PC-3 (cell line): ENCODE measurements at places on chromosomes 1 and 21. TPM values are rescaled to one million over a fixed set of nuclear protein-coding genes. Genes with fewer than 3 reads are reported as not detected.

CR1L gene
- not detected in 2 replicates for total RNA-seq

DNA sequence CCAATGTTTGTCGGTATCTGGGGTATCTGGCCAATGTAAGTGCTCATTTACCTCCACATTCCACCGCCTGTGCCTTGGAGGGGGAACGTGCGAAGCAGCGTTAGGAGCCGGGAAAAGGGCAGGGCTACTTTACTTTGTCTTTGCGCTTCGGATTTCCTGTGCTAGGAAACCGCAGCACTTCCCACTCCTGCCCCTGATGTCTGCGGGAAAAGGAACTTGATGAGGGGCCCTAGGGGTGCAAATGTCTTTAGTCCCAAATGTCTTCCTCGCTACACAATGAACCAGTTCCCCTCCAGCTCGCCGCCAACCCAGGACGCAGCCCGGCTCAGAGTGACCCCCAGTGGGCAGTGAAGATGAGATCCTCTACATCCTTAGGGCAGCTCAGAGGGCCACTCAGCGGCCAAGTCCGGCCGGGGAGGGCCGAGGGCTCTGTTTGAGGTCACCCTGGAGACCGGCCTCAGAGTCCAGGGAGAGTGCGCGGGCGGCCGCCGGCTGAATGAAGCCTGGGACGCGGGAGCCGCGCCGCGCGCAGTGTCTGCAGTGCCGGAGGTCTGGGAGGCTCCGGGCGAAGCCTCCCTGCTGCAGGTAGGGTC, at the start of gene DYNLT5:
TSS of gene DYNLT5 (plus strand) at position 460 of the 593 bp plus-strand sequence. CDS start 2,200 bp downstream, outside the sequence.
- DNase-seq, result no peak

DNA sequence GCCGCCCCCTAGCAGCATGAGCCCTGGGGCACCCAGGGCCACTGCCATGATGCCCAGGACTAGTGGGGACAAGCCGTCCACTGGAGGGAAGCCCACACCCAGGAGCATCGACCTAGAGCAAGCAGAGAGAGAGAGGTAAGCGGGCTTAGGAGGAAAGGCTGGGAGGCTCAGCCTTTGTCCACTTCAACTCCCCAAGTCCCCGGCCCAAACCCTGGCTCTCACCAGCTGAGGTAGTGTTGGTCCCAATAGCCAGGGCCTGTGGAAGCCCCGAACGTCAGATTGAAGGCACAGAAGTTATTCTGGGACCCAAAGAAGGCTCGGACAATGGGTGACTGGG, 2.4 kb downstream of the GLMP start:
- no peak for DNase-seq

PROK1 gene
- total RNA-seq, result not detected in 2 replicates

GRCh38 chr1:235075777-235076308, 52.8 kb downstream of the TOMM20 start:
- peak; percentile 73 for DNase-seq

AGRN gene
- total RNA-seq, result 273 and 377 TPM in 2 replicates

NBPF4 gene
- 0.07 TPM in 1 of 2 replicates, not detected in the other for total RNA-seq

DNA sequence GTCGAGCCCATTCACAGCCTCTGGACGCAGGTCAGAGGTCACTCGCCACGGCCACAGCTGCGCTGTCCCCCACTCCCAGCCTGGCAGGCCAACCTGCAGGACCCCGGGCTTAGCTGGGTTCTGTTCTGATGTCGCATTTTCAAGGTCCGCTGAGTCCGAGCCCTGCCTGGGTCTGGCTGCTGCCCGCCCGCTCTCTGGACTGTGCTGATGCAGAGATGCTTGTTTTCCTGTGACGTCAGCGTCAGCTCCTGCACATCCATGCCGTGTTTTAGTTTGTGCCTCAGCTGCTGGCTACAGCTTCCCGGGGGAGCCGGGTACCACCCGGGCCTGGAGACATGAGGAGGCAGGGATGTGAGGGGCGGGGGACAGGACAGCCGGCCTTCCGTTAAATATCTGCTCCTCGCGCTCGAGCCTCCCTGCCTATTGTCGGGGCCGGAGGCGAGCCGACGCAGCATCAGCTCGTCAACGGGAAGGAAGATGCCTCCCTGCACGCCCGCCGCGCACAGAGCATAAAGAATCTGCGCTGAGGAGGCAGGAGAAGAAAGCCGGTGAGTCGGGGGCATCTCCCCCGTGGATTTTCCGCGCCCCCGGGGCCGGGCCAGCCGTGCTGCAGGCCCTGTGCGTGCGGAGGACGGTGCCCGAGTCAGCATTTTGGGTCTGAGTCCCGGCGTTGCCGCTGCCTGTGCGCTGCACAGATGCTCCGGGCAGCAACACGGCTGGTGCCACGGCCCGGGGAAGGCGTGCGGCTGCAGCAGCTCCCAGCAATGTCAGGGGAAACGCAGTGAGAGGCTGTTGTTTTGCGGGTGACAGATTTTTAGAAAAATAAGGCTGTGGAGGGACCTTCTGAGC, 23.4 kb downstream of the PRKCZ start:
- no peak for DNase-seq

GRCh38 chr1:14003552-14003951, 303.6 kb downstream of the PRDM2 start:
- no peak for DNase-seq

MPC2 gene
- 56.2 and 60.8 TPM in 2 replicates for total RNA-seq

DNA sequence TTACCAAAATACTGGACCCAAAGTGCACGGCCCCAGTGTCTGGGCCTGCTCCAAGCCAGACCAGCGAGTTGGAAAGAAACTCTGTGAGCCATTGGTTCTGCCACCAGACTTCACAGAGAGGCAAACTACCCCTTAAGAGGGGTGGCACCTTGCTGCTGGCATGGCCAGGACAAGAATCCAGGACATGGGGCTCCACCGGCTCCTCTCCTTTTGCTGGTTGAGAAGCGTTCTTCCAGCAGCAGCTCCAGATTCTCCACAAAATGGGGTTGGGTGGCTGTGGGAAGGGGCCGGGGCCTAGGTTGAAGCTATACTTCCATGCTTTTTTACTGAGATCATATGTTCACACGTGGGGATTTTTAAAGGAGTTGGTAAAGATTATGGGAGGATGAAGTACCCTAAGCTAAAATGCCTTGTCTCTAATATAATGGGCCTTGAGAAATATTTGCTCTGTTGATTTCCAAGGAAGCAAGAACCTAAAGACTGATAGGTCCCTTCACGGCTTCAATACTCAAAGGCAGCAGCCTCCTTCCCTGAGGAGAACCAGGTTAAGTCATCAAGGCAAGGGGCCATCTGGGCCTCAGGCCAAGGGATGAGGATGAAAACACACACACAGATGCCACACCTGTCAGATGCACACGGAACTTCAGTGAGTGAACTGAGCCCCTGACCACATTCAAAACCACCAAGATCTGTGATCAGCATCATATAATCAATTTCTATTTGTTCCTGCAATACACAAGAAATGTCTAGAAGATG, 3.1 kb downstream of the C1orf198 start:
- no peak for DNase-seq

SNX27 gene
- total RNA-seq, result 25.1 and 34.8 TPM in 2 replicates

DNA sequence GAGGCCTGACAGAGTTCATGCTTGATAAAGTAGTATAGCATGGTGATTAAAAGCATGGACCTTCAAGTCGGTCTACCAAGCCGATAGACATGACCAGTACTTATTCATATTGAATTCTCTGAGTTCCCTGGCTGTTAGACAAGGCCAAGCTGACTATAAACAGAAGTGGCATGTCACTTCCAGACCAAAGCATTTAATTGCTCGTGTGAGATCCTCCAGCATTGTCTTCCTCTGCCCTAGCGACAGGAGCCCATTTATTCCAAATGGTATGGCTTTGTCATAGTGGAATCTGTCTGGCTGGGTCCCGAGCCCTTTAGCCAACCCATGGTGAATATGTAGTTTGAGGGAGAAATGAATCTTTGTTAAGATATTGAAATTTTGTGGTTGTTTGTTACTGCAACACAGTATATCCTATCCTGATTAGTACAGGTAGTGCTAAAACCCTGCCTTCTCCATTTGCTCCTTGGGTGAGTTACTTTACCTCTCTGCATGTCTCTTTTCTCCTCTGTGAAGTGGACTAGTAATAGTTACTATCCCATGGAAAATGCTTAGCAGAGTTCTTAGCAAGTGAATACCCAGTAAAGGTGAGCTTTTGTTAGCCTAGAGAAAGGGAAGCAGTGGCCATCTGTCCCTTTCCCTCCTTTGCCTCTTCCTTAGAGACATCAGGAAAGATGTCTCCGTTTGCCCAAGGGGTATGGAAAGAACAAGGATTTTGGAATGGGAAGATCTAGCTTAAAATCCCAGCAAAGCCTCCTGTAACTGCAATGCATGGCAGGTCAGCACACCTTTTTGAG, 77.6 kb upstream of the CD1D start:
- no peak for DNase-seq

DNA sequence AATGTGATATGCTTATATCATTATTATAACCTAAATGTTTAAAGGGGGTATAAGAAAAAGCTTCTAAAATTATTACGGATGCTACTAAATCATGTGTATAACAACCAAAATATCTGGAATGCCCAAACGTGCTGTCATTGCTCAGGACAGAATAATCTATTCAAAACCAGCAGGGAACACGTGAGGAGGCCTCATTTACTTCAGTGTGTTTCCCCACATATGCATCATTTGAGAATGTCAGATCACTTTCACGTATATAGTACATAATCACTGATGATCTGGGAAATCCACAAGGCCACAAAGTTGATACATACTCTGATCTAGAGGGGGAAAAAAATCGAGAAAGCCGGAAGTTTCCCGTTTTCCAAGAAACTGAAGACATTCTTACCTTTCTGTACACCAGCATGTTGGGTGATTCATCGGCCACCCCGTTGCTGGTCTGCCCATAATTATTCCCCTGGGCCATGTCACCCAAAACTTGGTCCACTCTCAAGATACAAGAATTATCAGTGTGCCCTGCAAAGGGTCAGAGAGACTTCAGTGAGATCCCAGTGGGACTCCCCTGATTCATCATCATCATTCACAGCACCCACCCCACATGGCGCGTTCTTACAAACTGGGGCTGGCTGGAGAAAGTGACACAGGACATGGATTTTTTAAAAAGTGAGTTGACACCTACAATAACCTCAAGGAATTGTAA, 1.5 kb downstream of the RGS7 start:
- DNase-seq, result no peak

MSH4 gene
- total RNA-seq, result 0.17 TPM in 1 of 2 replicates, not detected in the other

PTGER3 gene
- total RNA-seq, result 0.11 and 0.40 TPM in 2 replicates

DNA sequence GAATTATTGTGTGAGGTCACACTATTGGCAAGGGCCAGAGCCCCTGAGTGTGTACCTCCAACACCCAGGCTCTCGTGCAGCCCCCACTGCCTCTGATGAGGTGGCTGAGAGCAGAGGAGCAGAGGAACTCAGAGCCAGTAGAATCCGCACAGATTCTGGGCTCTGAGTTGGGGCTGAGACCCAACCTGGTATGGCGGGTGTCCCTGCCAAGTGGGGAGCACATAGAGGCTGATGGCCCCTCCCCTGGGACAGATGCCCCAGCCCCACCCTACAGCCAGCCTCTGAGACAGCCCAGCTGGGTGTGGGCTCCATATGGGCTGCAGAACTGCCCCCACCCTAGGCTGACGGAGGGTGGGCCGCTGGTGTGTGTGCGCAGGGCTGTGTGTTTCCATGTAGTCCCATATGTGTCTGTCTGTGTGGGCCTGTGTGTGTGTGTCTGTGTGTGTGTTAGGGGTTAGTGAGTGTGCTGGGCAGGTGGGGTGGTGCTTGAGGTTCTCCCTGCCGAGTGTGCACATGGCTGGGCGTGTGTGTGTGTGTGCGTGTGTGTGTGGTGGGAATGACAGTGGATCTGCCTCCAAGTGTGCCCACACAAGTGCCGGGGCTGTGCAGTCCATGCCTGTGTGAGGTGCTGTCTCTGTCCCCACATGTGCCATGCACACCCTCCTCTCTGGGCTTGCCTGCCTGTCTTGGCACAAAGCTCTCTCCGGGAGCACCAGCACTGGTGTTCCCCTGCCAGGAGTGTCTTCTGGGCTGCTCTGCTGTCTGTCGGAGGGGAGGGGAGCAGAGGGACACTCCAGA, 24.4 kb downstream of the FOXO6 start:
- DNase-seq, result no peak

CHD5 gene
- total RNA-seq, result 0.55 and 2.8 TPM in 2 replicates
